Small intestine (tissue), 16 donors: ENCODE measurements at places on chromosomes 16 and 17. TPM values are rescaled to one million over a fixed set of nuclear protein-coding genes. Genes with fewer than 3 reads are reported as not detected.
A peak's percentile ranks its signal among the peaks of the same experiment; 100 is the strongest.

- DNase-seq = peak; percentile 69
- H3K4me1 ChIP-seq = peaks cover 3% of the 10 kb centered on the region
- peaks cover 42% of the 10 kb centered on the region for H3K36me3 ChIP-seq
- H3K27ac ChIP-seq = peak overlapping the region; percentile 30
- no peak overlapping the region for H3K4me3 ChIP-seq
These were observed 2.6 kb downstream of the NUP88 start for GRCh38 chr17:5416901-5417300.

- H3K4me3 ChIP-seq = no peak overlapping the region
- H3K27me3 ChIP-seq = peaks cover 5% of the 10 kb centered on the region
- DNase-seq = no peak
- no peak overlapping the region for H3K27ac ChIP-seq
- no peaks in the 10 kb centered on the region for H3K4me1 ChIP-seq
These were observed 40.8 kb downstream of the MRC2 start for GRCh38 chr17:62668091-62668804.

GRCh38 chr17:2192367-2193057 is 111.1 kb downstream of the SMG6 start:
- peaks cover 10% of the 10 kb centered on the region for H3K4me1 ChIP-seq
- H3K36me3 ChIP-seq = no peaks in the 10 kb centered on the region
- peak overlapping the region; percentile 77 for H3K27ac ChIP-seq
- H3K27me3 ChIP-seq = no peaks in the 10 kb centered on the region

- peaks cover 13% of the 10 kb centered on the region for H3K36me3 ChIP-seq
- no peaks in the 10 kb centered on the region for H3K27me3 ChIP-seq
- H3K4me1 ChIP-seq = peaks cover 3% of the 10 kb centered on the region
- H3K27ac ChIP-seq = no peak overlapping the region
- H3K4me3 ChIP-seq = no peak overlapping the region
- DNase-seq = no peak
These were observed 107.3 kb downstream of the OR1D5 start for GRCh38 chr17:2955931-2956582.

MYH11 gene
- 89.6 TPM for polyA plus RNA-seq

- no peaks in the 10 kb centered on the region for H3K27me3 ChIP-seq
- H3K4me3 ChIP-seq = no peak overlapping the region
- DNase-seq = no peak
- no peaks in the 10 kb centered on the region for H3K4me1 ChIP-seq
These were observed 33.6 kb upstream of the CNTNAP4 start for GRCh38 chr16:76243620-76244019.

BIRC5 gene
- polyA plus RNA-seq = 12.9 TPM

GRCh38 chr17:75680431-75680830 is 13.3 kb downstream of the SAP30BP start:
- no peaks in the 10 kb centered on the region for H3K27me3 ChIP-seq
- H3K4me3 ChIP-seq = no peak overlapping the region
- H3K4me1 ChIP-seq = peaks cover 24% of the 10 kb centered on the region
- H3K27ac ChIP-seq = no peak overlapping the region
- peaks cover 4% of the 10 kb centered on the region for H3K36me3 ChIP-seq

- H3K27ac ChIP-seq = no peak overlapping the region
- H3K36me3 ChIP-seq = peaks cover 36% of the 10 kb centered on the region
- no peaks in the 10 kb centered on the region for H3K4me1 ChIP-seq
These were observed 15.4 kb downstream of the MFSD11 start for GRCh38 chr17:76753061-76753961.

GRCh38 chr17:45371414-45372324 is 54.8 kb upstream of the MAP3K14 start:
- H3K4me3 ChIP-seq = peak overlapping the region; percentile 28
- peak overlapping the region; percentile 82 for H3K27ac ChIP-seq
- peak; percentile 89 for DNase-seq

DNA sequence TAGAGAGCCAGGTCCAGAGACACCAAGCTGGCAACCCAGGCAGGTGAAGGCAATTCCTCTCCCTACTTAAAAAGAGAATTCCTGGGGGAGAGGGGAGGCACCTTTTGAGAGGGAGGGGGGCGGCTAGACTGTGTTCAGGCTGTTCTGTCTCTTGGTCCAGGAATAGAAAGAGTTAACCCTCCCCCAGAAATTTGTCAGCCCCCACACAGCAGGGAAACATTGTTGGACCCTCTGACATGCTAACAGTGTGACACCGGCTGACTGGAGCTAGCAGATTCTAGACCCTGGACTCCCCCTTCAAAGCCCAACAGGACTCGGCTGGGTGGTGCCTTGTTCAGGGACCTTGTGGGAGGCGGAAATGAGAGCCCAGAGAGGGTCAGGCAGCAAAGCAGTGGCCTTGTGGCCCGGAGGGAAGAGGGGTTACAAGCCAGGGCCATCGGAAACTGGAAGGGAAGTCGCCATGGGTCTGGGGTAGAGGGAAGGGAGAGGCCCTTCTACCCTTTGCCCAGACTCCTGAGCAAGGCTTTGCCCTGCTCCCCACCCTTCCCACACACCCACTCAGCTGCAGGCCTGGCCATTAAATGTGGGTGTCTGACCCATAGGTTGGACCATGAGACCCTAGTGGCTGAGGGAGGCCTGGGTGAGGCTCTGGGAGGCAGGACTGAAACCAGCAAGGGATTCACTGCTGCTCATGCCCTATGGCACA is 44.6 kb downstream of the RAI1 start:
- peaks cover 60% of the 10 kb centered on the region for H3K36me3 ChIP-seq
- H3K27me3 ChIP-seq = peaks cover 22% of the 10 kb centered on the region
- no peak overlapping the region for H3K4me3 ChIP-seq
- DNase-seq = no peak
- H3K4me1 ChIP-seq = no peaks in the 10 kb centered on the region
- H3K27ac ChIP-seq = no peak overlapping the region

VAC14 gene
- 31.1 TPM for polyA plus RNA-seq

DNA sequence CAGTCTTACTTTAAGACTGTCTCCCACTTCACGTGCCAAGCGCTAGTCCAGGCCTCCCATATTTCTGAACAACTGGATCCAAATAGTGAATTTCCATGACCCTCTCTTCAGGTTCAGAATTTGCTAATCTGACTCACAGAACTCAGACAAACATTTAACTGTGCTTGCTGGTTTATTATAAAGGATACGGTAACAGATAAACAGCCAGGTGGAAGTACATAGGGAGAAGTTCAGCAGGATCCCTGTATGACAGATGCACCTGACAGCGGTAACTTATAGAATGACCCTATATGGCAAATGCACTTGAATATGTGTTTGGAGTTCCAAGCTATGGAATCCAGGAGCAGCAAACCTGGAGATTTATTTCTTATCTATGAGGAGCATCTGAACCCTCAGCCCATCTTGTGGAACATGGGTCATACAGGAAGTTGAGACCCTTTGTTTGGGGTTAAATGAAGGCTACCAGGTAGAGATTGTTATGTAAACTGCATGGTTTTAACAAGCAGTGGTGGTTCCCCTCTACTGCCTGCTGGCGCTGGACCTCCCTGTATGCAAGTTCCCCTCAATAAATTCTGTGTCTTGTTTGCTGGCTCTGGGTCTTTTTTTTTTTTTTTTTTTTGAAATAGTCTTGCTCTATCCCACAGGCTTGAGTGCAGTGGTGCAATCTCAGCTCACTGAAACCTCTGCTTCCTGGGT is 622.6 kb downstream of the KCNJ2 start:
- no peaks in the 10 kb centered on the region for H3K27me3 ChIP-seq
- no peak overlapping the region for H3K27ac ChIP-seq
- no peak for DNase-seq
- H3K4me3 ChIP-seq = no peak overlapping the region
- no peaks in the 10 kb centered on the region for H3K4me1 ChIP-seq

- no peak for DNase-seq
- H3K27ac ChIP-seq = no peak overlapping the region
- no peak overlapping the region for H3K4me3 ChIP-seq
These were observed 869.5 kb upstream of the SOX9 start for GRCh38 chr17:71251276-71251675.

- peaks cover 7% of the 10 kb centered on the region for H3K4me1 ChIP-seq
- H3K27me3 ChIP-seq = no peaks in the 10 kb centered on the region
- DNase-seq = no peak
- H3K4me3 ChIP-seq = no peak overlapping the region
- H3K27ac ChIP-seq = no peak overlapping the region
- no peaks in the 10 kb centered on the region for H3K36me3 ChIP-seq
These were observed 14.0 kb downstream of the SRCIN1 start for GRCh38 chr17:38591759-38592241.

GSG1L gene
- not detected for polyA plus RNA-seq

GRCh38 chr17:76783146-76783545 is 45.2 kb downstream of the MFSD11 start:
- H3K27ac ChIP-seq = no peak overlapping the region
- no peaks in the 10 kb centered on the region for H3K27me3 ChIP-seq
- no peak overlapping the region for H3K4me3 ChIP-seq

- DNase-seq = no peak
- no peaks in the 10 kb centered on the region for H3K4me1 ChIP-seq
- no peak overlapping the region for H3K27ac ChIP-seq
- H3K27me3 ChIP-seq = no peaks in the 10 kb centered on the region
- H3K36me3 ChIP-seq = no peaks in the 10 kb centered on the region
These were observed 5.5 kb upstream of the VKORC1 start for GRCh38 chr16:31099860-31100638.

GRCh38 chr17:68198931-68199836 is 48.7 kb upstream of the AMZ2 start:
- no peak overlapping the region for H3K27ac ChIP-seq
- no peak for DNase-seq

DNA sequence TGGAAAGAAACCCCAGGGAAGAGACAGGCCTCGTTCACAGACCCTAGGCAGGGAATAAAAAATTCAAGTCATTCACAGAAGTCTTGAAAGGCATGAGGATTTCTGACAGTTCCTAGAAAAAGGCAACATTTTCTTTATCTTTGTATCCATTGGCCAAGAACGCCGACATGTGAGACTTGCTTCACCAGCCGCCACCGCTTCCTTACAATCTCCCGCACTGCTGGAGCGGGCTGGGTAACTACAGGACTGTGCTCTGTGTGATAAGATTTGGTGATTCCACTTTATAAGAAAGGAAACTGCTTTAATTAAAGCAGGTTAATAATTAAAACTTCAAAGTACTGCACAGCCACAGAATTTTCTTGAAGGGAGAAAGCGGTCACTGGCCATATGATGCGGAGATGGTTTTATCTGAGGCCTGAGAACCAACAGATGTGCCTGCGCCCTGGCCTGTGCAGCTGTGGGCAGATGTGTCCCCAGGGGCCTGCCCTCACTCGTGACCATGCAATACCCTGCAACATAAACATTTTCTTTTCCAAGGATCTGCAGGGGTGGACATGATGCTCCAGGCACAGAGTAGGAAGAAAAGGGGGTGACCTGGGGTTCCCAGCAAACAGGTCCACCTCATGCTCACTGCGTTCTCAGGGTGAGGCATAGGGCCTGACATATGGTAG is 13.0 kb upstream of the LGALS3BP start:
- peaks cover 80% of the 10 kb centered on the region for H3K36me3 ChIP-seq
- peak; percentile 75 for DNase-seq
- H3K4me3 ChIP-seq = no peak overlapping the region
- H3K27me3 ChIP-seq = no peaks in the 10 kb centered on the region
- peaks cover 2% of the 10 kb centered on the region for H3K4me1 ChIP-seq

DNA sequence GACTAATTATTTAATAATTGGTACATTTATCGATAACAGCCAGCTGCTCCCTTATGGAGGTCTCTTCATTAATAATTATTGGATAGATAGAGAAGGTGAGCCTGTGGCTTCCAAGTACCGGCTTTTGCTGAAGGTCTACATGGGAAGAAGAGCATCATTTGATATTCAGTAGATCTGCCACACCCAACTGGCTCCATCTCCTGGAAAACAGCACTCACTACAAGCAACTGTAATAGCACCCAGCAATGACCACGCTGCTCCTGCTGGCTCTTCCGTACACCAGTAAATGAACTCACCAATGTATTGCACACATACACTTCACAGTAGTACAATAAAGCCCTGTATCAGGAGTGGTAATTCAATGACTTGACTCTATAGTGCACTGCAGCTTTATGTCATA is 19.5 kb downstream of the MARVELD3 start:
- H3K36me3 ChIP-seq = peaks cover 41% of the 10 kb centered on the region
- H3K27ac ChIP-seq = no peak overlapping the region
- H3K27me3 ChIP-seq = no peaks in the 10 kb centered on the region
- no peak overlapping the region for H3K4me3 ChIP-seq
- H3K4me1 ChIP-seq = no peaks in the 10 kb centered on the region
- peak; percentile 55 for DNase-seq

GRCh38 chr16:54375071-54375470 is 88.5 kb upstream of the IRX3 start:
- H3K4me1 ChIP-seq = no peaks in the 10 kb centered on the region
- no peaks in the 10 kb centered on the region for H3K36me3 ChIP-seq
- no peak overlapping the region for H3K4me3 ChIP-seq
- H3K27ac ChIP-seq = no peak overlapping the region
- no peaks in the 10 kb centered on the region for H3K27me3 ChIP-seq

DNA sequence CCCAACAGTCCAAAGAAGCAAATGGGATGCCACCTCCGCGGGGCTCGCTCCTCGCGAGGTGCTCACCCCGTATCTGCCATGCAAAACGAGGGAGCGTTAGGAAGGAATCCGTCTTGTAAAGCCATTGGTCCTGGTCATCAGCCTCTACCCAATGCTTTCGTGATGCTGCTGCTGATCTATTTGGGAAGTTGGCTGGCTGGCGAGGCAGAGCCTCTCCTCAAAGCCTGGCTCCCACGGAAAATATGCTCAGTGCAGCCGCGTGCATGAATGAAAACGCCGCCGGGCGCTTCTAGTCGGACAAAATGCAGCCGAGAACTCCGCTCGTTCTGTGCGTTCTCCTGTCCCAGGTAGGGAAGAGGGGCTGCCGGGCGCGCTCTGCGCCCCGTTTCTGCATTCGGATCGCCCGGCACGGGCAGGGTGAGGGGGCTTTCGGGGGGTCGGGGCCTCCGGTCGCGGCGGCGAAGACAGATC is at the start of gene CDH13:
Gene CDH13 (plus strand): TSS at position 179 of the 471 bp plus-strand sequence.
- H3K27me3 ChIP-seq = no peaks in the 10 kb centered on the region
- no peaks in the 10 kb centered on the region for H3K4me1 ChIP-seq
- H3K36me3 ChIP-seq = no peaks in the 10 kb centered on the region
- DNase-seq = no peak

- no peak for DNase-seq
- no peaks in the 10 kb centered on the region for H3K4me1 ChIP-seq
- no peaks in the 10 kb centered on the region for H3K27me3 ChIP-seq
- H3K4me3 ChIP-seq = no peak overlapping the region
These were observed 229.6 kb downstream of the PARN start for GRCh38 chr16:14400285-14400977.

GRCh38 chr16:30748634-30749445 is 615 bp downstream of the PHKG2 start:
- H3K27ac ChIP-seq = peak overlapping the region; percentile 47
- peaks cover 7% of the 10 kb centered on the region for H3K4me1 ChIP-seq
- no peaks in the 10 kb centered on the region for H3K27me3 ChIP-seq
- DNase-seq = peak; percentile 48

PFN1 gene
- polyA plus RNA-seq = 848 TPM

DNA sequence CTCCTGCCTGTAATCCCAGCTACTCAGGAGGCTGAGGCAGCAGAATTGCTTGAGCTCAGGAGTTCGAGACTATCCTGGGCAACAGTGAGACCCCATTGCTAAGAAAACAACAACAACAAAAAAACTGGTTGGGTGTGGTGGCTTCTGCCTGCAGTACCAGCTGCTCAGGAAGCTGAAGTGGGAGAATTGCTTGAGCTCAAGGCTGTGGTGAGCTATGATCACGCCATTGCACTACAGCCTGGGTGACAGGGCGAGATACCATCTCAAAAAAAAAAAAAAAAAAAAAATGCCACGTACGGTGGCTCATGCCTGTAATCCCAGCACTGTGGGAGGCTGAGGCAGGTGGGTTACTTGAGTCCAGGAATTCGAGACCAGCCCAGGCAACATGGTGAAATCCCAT is 34.1 kb downstream of the NME2 start:
- no peak for DNase-seq
- no peak overlapping the region for H3K27ac ChIP-seq

CDH15 gene
- not detected for polyA plus RNA-seq

NUP85 gene
- polyA plus RNA-seq = 39.4 TPM
